ENCODE measurements at places on chromosomes 2 and 18.

DNA sequence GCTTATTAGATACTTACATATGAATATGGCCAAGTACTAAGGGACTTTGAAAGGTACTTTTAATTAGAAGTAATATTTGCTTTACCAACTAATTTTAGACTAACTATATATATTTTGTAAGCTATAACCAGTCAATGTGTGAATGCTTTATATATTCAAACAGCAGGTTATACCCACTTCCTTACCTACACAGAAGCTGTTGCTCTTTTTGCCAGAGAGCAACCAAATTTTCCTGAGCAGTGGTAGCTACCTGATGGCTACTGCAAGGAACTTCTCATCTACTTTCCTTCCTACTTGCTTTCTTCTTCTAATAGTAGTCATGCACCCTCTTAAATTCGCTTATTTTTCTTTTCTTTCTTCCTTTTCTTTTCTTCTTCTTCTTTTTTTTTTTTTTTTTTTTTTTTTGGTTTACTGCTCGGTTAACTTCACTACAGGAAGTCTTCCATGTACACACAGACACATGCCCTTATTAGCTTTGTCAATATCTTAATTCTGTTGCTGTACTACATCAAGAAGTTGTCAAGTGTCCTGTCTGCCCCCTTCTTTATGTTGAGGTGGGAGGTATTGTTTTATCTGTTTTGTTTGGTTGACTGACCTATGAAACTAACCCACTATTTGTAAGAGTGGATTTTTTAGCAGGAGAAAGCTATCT lies 95.0 kb downstream of the EPC2 start:
- DNase-seq: no peak

DNA sequence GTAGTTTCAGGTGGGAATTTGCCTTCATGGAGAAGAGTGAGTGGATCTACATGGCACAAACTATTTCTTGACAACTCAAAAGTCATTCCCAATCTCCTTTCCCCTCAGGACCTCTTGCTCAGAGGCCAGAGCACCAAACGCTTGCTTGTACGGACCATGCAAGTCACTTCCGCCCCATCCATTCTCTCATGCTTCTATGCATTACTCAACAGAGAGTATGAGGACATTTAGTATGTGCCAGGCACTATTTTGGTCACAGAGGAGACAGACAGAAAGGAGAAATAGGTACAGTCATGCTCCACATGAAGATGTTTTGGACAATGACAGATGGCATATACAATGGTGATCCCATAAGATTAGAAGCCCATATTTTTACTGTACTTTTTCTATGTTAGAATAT lies 117.5 kb downstream of the ACTR3 start:
- DNase-seq: no peak

DNA sequence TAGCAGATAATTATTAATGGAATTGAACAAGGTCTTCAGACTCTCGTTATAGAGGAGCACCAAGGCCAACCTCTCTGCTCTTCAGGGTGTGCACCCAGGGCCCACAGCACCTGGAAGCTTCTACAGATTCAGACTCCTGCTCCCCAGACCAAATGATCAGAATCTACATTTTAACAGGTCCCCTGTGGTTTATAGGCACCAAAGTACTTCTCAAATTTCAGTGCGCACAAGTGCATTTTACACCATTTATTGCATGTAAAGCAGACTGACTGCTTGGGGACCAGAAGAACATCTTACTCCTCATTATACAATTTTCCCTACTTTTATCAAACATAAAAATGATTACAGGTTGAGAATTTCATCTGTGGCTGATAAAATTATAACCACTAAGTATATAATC lies 163.9 kb downstream of the COL4A4 start:
- DNase-seq: no peak

GRCh38 chr2:80323610-80324009 lies 19.1 kb upstream of the LRRTM1 start:
- no peak for DNase-seq

GRCh38 chr18:3722649-3723433 lies 272.9 kb downstream of the TGIF1 start:
- DNase-seq: no peak

- DNase-seq: no peak
Measured at GRCh38 chr2:19392191-19392590, 33.8 kb upstream of the OSR1 start.

GRCh38 chr2:620471-621302 lies 56.5 kb downstream of the TMEM18 start:
- no peak for DNase-seq

GRCh38 chr18:22451796-22452195 lies 34.1 kb upstream of the CTAGE1 start:
- no peak for DNase-seq

DNA sequence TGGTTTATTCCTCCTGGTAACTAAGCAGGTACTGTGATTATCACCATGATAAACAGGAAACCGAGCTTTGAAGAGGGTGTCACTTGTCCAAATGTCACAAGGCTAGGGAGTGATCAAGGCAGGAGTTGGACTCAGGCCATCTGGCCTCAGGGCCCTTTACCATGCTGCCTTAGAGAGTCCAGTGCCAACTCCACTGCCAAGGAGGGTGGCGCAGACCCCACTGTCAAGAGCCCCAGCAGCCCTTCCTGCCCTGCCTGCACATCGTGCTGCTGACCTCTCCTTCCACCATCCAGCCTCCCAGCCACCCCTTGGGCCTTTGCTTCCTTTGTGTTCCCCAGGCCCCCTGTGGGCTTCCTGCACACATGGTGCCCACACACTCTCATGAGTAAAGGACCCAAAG lies 48.3 kb downstream of the TNS1 start:
- no peak for DNase-seq

DNA sequence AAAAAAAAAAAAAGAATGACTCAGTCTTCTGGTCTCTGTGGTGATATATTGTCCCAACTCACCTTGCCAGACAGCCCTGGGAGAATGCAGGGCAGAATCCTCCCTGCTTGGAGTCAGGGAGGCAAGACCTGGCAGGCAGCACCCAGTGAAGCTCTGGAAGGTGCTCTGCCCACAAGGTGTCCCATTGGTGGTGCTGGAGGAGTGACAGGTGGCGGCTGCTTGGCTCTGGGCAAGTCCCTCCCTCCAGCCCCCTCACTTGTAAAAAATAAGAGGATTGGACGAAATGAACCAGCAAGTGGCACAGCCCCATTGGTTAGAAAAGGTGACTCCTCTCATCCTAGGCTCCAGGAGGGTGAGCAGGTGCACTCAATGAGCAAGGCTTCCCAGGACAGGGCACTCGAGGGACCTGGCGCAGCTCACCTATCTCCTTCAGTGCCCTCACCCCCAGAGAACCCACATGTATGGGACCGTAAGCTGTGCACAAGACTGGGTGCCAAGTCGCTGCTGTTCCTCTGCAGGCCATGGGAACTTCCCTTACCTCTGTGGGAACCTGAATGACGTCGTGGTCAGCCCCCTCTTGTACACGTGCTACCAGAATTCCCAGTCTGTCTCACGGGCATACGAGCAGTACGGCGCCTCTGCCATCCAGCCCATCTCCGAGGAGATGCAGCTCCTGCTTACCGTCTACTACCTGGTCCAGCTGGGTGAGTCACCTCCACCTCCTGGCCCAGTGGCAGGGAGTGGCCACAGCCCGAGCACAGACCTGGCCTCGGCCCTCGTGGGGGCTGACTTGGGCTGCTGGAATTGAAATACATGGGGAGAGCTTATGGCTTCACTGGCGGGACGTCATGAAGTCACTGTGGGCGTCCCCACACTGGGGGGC lies 54.6 kb downstream of the GREB1 start:
- DNase-seq: no peak

GRCh38 chr2:63814114-63814513 lies 27.6 kb upstream of the UGP2 start:
- DNase-seq: no peak

DNA sequence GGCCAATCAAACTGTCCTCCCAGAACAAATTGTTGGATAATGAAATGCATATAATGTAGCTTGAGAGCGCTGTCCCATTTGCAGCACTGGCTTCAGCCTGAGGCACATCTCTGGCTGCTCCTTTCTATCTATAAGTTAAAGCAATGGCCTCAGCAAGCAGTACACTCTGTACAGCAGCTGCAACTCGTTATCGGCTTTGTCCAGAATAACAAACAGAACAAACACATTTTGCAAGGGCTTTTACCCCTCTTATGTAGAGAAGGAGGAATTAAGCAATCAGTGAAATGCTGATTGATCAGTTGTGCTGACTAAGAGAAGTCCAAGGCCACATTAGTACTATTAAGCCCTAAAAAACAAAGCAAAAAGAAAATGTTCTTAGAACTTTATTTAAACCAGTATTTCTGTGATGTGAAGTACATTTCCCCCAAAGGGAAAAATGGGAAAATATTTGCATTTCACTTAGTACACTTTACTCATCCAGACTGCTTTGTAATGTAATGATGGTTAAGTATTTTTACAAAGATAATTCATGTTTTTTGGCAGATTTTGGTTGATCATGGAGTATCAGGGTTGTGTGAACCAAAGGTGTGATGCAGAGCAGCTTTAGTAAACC lies 15.0 kb upstream of the CPS1 start:
- no peak for DNase-seq

DNA sequence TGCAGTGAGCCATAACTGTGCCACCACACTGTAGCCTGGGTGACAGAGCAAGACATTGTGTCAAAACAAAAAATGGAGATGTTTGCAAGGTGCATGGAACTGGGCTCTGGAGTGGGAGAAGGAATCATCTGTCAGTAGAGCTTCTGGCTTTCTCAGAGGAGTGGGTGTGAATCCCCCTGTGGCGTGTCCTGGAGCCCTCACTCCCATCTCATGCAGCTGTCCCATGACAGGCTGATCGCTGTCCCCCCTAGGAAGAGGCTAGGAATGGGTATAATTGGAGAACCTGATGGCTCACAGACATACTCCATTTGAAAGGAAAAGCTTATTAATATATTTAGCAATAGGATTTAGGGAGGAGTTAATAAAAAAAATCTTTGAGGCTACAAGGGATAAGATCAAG lies 125.8 kb upstream of the EPB41L3 start:
- no peak for DNase-seq

GRCh38 chr18:69022426-69022825 lies 224.5 kb downstream of the CCDC102B start:
- no peak for DNase-seq

DNA sequence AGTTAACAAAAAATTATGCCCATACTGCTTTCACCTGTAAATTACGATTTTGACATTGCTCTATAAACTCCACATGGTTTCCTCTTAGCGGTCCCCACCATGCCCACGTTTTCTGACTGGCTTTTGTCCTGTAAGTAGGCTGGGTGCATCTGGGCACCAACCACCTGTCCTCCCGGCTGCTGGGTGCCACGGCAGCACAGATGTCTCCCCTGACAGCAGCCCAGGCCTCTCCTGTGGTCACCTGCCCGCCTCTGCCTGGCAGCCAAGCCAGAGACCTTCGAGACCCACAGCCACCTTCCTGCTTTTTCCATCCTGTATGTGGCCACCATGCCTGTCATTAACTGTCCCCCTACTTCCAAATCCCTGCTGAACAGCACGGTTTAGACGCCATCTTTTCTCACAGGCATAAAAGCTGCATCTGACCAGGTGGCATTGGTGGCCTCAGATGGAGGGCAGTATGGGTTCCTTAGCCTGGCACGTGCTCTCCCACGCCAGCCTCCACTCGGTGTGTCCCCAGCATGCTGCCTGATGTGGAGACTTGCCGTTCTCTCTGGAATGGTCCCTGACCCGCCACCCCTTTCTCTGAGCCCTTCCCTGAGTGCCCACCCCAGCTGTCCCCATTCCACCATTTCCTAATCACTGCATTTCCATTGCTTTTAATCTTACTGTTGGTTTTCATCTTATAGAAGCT lies 18.9 kb downstream of the SNORC start:
- no peak for DNase-seq

- DNase-seq: no peak
Measured at GRCh38 chr2:18262601-18263000, 297.9 kb downstream of the RDH14 start.

GRCh38 chr2:192885569-192886160 lies 690.9 kb upstream of the TMEFF2 start:
- no peak for DNase-seq
